Renal cortex interstitium (tissue), 15 donors: ENCODE measurements at places on chromosomes 7 and 10. TPM values are rescaled to one million over a fixed set of nuclear protein-coding genes. Genes with fewer than 3 reads are reported as not detected.

NPTX2 gene
- 3.1 TPM for polyA plus RNA-seq

NRP1 gene
- polyA plus RNA-seq: 148 TPM

TMEM26 gene
- 6.9 TPM for polyA plus RNA-seq

SYT15B gene
- polyA plus RNA-seq: 2.6 TPM

AKR1B1 gene
- polyA plus RNA-seq: 104 TPM

CCNJ gene
- polyA plus RNA-seq: 14.7 TPM
